Stimulated activated CD8-positive, alpha-beta memory T cell treated with anti-CD3 and anti-CD28 coated beads, Interleukin-15, amount 100 ng/mL, for 48 hours (primary cell): ENCODE measurements at places on chromosomes 2 and 18.

- DNase-seq: no peak
These were observed 16.9 kb upstream of the MREG start for GRCh38 chr2:216030216-216030615.

- no peak for DNase-seq
These were observed 10.7 kb upstream of the GALNT3 start for GRCh38 chr2:165804719-165805118.

- DNase-seq: no peak
These were observed 386.2 kb downstream of the GALR1 start for GRCh38 chr18:77635858-77636257.

GRCh38 chr2:232816657-232817056 is 40.3 kb upstream of the KCNJ13 start:
- DNase-seq: no peak
